ENCODE measurements at places on chromosomes 13 and 19.

DNA sequence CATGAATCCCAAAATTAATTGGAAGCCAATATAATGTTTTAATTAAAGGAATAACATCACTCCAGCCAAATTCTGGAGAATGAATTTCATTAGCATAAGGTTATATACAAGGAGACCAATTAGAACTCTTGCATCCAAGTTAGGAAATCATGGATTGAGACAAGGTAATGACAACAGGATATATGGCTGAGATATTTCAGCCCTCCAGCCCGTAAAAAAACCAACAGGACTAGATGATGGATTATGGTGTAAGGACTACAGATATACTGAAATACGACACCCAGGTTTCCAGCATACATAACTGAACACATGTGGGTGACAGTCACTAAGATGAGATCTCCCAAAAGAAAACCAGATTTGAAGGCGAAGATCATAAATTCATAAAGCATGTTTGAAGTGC lies 56.5 kb downstream of the TSC22D1 start:
- no peak for DNase-seq

DNA sequence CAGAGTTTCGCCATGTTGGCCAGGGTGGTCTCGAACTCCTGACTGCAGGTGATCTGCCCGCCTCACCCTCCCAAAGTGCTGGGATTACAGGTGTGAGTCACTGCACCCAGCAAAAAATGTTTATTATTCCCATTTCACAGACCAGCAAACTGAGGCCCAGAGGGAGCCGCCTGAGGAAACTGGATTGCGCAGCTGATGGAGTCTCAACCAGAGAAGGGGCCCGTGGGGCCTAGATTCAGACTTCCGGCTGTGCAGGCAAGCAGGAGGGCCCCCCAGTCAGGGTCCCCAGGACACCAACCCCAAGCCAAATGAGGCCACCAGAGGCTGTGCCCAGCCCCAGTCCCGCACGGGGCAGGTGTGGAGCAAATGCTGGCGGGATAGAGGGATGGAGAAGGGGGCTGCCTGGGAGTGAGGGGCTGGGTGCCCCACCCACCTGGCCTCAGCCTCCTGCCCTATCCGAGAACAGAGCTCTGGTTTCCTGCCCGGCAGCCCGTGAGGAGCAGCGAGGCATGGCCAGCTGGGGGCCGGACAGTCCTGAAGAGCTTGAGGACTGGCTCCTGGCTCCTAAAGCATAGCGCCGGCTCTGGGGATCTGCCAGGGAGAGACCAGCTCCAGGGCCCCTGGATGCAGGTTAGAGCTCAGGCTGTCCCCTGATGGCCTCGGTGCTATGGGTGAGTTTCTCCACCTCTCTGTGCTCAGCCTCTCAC lies 22.0 kb downstream of the MISP start:
- DNase-seq, result no peak

DNA sequence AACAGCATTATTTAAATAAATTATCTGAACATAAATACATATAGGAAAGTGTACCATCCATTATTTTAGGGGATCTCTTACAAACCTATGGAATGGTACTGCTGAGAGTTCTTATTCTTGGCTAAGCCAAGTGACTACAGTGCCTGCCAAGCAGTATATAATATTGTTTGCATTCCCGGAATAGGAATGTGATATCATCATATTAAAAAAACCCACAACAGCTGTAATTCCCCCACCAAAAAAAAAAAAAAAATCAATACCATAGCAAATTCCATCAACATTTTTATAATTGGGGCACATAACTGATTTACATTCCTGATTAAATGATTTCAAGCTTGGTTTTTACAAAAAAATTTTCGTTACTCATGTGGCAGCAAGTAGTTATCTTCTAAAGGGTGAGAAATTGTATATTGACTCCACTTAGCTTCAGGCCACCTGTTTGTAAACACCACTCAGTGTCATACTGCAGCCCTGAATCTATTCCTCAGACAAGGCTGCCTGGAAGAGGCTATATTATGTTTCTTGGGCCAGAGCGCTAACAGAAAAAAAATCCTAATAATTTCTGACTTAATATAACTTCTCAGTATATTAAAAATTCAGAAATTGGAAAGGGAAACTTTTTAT lies 278.1 kb downstream of the DNAJC15 start:
- DNase-seq, result no peak

GRCh38 chr13:111939666-111940278 lies 127.2 kb upstream of the SOX1 start:
- no peak for DNase-seq

- DNase-seq, result no peak
Observed at GRCh38 chr19:9729162-9729561, 39.4 kb downstream of the ZNF846 start.

GRCh38 chr19:16106121-16106520 lies 5.6 kb upstream of the RAB8A start:
- no peak for DNase-seq

DNA sequence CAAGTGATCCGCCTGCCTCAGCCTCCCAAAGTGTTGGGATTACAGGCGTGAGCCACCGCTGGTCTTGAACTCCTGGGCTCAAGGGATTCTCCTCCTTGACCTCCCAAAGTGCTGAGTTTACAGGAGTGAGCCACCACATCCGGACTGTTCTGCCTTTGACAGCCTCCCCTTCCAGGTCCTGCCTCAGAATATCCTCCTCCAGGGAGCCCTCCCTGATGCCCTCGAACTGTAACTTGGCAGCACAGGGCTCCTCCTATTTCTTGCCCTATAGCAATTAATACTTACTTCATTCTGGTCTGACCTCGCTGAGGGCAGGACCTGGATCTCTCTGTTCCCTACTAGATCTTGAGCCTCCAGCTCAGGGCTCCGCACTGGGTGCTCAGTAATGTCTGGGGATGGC lies 5.9 kb downstream of the CPT1C start:
- no peak for DNase-seq

- no peak for DNase-seq
Observed at GRCh38 chr19:40995355-40995754, 4.3 kb downstream of the CYP2B6 start.

GRCh38 chr13:50393628-50394027 lies 378.4 kb downstream of the KCNRG start:
- no peak for DNase-seq

DNA sequence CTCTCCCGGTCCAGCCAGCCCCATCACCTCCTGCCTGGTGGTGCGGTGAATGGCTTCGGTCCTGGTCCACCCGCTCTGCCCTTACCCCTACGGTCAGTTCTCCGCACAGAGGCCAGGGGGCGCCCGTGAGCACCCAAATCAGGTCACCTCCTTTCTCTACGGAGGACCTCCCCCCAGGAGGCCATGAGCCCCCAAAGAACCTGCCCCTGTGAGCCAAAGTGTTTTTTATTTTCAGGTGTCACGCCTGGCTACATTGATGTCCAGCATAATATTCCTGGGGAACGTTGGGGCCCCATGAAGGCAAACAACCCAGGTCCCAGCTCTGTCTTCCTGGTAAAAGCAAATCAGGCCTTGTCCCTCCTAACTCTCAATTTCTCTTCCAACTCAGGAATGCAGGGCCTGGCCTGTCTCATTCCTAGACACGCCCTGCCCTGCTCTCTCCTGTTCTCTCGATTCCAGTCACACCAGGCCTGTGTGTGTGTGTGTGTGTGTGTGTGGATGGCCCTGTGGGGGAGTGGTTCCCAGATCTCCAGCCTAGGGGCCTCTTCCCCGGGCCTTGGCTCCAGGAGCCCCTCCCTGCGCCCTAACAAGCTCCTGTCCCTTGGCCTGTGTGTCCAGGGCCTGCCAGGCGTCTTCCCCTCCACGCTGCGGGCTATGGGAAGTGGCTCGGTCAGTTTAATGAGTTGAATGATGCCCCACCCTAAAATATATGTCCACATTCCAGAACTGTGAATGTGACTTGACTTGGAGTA lies 9.7 kb upstream of the GIPC1 start:
- peak; percentile 87 for DNase-seq

GRCh38 chr19:35249848-35250711 lies 1.3 kb downstream of the LSR start:
- no peak for DNase-seq

- DNase-seq, result no peak
Observed at GRCh38 chr19:27971071-27971470, 1241.9 kb downstream of the UQCRFS1 start.

GRCh38 chr19:10773969-10774368 lies 56.1 kb downstream of the DNM2 start:
- DNase-seq, result peak; percentile 23

DNA sequence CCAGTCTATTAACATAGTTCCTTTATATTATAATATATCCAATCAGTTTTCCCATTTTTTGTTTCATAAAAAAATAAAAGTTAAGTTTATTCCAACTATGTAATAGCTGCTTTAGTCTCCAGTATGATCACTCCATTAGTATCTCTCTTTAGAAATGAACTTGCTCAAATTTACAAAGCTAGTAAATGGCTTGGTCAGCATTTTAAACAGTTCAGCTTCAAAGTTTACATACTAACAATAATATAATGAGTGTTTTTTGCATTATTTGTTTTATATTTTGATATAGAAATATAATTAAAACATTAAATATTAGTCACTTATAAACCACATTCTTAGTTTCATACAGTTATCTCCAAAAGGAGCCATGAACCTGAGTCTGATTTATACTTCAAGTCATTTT lies 1073.8 kb downstream of the SLITRK5 start:
- no peak for DNase-seq

DNA sequence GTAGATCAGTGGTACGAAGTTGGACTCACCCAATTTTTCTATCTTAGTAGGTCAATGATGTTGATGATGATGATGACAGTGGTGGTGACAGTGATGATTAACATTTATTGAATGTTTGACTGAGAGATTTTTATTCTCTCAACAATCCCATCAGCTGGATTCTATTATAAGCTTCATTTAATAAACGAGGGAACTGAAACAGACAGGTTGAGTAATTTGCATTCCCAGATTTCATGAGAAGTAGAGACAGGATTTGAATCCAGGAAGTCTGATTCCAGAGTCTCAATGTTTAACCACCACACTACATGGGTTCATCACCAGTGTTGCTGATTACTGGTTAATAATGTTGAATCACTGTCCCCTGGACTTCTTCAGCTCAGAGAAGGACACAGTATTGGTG lies 168.9 kb downstream of the FLT1 start:
- DNase-seq, result no peak

DNA sequence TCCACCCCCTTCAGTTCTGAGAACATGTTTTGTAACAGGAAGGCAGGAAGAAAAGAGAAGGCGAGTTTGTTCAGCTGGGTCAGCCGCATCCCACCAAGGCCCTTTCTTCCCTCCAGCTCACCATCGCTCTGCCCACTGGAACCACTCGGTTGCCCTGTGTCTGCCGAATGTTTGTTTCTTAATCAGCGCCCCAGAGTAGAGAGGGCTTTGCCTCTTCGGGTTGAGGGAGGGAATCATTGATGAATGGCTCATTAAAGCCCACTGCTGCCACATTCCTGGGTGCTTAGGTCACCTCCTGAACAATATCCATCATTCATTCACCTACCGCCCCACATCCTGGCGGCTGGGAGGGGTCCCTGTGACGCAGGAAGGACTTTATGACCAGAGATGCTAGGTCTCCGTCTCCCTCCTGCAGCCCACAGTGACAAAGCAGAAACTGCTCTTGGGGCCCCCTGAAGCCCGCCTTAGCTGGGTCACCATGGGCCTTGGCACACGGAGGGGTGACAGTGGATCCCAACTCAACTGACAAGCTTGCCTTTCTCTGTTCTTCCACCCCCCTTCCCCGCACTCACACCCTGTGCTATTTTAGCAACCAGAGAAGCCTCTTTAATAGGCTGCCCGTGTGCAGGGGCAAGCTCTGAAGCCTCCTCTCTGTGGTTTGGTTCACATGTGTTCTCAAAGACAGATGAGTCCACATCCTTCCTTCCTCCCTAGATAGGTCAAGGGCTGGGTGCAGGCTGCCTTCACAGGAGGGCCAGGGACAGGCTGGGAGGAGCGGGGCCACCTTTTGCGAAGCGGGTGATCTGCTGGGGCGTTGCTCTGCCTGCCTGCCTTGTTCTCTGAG lies 46.2 kb downstream of the ACTN4 start:
- DNase-seq, result no peak

GRCh38 chr13:80666782-80667552 lies 326.0 kb upstream of the SPRY2 start:
- DNase-seq, result no peak

GRCh38 chr13:99154064-99154463 lies 46.6 kb upstream of the UBAC2 start:
- DNase-seq, result no peak

DNA sequence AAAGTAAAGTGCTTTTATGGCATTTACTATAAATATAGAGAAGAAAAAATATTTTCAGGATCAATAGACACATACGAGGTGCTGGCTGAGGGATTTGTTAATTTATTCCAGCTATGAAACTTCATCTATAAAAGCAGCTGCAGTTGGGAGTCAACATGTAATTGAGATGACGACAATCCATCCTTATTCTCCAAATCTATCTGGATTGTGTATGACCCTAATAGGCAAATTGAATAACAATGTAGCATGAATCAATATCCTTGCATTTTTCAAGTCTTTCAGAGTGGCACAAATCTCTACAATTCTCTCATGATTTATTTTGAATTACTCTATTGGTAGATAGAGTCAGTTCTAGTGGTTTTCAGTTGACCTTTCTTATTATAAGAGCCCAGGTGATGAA lies 1296.5 kb upstream of the SPRY2 start:
- DNase-seq, result no peak

- no peak for DNase-seq
Observed at GRCh38 chr13:50627111-50627510, 216.4 kb downstream of the DLEU7 start.

DNA sequence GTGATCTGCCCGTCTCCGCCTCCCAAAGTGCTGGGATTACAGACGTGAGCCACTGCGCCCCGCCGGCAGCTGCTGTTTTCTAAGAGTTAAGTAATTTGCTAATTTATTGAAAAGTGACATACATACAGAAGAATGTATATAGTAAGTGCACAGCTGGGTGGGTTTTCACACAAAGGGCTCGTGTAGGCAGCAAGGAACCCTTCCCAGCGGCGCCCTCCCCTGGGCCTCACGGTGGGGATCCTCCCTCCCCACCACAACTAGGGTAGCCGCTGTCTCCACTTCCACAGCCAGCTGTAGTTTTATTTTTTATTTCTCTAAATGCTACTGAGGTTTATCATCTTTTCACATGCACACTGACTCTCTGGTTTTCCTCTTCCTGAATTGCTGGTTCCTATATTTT lies 64.9 kb downstream of the CRYL1 start:
- no peak for DNase-seq

GRCh38 chr19:36265856-36266374 lies 51.0 kb downstream of the ZNF146 start:
- DNase-seq, result no peak

DNA sequence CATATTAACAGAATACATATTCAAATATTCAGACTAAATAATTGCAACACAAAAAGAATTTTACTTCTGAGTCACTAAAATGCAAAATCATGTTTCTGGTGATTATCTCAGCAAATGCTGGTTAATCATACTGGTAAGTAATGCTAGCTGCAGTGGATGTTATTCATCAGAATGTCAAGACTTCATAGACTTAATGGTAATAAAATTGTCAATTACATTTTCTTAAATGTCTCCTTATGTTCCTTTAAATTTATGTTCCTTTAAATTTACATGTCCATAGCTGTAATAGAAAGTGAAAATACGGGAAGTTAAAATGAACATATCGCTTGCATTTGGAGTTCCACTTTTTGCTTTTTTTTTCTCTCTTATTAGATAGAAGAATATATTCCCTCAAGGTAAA lies 853.0 kb downstream of the SLITRK6 start:
- DNase-seq, result no peak
